ENCODE measurements at places on chromosomes 12 and 14.
A peak's percentile ranks its signal among the peaks of the same experiment; 100 is the strongest.

DNA sequence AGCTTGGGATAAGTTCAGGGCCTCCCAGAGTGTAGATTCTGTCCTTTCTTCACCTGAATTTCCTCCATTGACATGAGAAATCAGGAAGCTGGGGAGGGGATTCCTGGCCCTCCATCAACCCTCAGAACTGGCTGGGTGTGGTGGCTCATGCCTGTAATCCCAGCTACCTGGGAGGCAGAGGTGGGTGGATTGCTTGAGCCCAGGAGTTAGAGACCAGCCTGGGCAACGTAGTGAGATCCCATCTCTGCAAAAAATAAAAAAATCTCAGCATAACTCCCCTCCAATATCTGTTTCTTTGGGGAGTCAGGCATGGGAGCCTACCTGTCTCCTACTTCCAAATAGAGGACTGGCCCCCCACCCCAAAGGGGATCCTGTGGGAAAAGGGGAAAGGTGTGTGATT, 59.8 kb upstream of the TBX3 start:
- DNase-seq: no peak

DNA sequence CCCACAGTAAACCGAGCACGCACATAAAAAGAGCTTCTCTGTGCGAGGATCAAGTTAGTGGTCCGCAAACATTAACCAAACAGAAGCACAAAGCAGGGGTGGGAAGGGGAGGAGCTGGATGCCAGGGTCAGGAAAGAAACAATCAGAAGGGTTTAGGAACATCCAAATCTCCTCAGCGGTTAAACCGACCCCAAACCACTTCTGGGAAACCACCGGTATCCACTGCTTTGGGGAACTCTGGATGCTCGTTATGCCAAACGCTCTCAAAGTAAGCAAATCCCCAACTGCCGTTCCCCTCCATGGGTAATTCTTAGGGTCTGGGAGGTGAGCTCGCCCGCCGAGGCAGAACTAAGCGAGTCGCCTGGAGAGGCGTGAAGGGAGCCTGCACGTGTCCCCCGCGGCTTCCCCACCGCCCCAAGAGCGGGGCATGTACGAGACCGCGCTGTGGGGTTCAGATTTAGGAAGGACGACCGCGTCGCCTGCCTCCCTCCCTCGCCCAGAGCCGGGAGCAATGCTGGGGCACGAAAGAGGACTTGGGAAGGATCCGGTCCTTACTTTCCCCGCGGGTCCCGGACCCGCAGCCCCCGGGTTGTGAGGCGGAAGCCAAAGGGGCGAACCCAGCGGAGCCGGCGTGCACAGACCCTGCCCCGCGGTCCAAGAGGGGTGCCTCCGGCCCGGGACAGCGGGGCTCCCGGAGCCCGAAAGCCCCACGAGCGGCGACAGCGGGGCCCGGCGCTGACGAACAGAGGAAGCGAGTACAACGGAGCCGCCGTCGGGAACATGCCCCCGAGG, 711 bp downstream of the SBNO1 start:
- DNase-seq: peak; percentile 7

DNA sequence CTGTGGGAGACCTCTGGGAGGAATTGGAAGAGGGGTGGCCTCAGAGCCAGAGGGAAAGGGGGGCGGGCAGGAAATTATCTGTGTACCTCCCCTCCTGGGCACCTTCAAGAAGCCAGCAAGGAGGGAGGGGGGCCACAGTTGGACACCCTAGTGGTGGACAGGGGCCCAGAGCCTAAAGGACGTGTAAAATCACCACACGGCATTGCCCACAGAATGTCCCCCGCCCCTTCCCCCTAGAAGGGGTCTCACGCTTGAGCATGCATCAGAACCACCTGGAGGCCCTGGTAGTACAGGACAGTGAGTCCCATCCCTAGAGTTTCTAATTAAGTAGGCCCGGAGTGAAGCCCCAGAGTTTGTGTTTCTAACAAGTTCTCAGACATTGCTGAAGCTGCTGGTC, 8.2 kb downstream of the ENDOU start:
- no peak for DNase-seq

GRCh38 chr12:124613151-124613585, 45.8 kb upstream of the NCOR2 start:
- no peak for DNase-seq

DNA sequence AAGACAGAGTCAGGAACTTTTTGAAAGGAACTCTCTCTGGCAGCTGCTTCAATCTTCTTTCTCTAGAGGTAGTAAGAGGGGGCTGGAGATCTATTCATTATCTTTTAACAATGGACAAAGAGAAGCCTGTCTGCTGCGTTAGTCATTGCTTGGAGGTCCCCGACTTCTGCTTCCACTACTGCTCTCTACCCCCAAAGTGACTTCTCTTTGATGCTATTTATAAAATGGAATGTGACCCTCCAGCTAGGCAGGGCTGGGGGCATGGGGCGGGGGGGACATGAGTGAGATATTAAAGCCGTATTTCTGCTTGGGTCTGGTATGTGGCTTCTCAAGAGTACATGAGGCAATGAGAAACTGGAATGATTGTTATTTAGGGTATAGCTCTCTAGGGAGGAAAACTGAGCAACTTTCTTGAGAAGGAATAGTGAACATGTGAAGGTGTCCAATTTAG, 41.4 kb upstream of the NUDT4 start:
- no peak for DNase-seq

DNA sequence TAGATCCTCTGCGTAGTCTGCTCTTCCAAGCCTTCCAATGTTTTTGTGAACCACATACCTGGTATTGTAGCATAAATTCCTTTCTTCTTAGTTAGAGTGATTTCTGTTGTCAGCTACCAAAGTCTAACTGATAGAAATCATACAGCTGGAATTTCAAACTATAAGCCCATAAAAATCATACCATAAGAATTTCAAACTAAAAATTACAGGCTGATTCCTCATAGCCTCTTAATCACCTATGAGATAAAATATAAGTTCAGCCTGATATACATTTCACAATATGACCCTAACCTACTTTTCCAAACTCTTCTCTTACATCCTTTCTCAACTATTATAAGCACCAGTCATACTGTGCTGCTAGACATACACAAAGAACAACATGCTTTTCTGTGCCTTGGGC, 64.8 kb downstream of the PTHLH start:
- DNase-seq: no peak

DNA sequence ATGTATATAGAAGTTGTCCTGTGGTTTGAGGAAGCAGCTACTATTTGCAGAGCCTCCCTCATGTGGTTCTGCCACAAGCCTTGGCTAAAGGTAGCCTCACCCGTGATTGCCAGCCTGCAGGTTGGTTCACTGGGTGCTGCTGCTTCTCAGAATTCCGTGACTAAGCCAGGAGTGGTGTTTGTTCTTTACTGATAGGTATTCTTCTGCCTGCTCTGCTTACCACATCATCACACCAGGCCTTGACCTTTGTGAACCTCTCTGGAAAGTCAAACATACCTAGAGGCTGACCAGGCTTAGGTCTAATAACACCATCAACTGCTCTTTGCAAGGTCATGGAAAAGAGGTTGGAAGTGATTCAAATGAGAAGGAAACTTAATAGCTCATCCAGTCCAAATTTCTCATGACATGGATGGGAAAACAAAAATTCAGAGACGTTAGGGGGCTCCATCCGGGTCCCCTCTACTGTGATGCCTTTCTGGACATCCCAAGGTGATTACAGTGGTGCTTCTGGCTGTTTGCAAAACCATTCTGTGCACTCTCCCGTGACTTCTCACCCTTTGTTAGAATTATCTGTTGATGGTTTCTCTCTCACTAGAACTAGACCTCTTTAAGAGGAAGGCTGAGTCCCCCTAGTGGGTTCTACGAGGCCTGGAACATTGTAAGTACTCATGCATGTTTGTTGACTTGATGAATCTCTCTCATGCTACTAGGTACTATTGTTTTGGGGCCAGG, 8.5 kb upstream of the SOCS2 start:
- DNase-seq: no peak

DNA sequence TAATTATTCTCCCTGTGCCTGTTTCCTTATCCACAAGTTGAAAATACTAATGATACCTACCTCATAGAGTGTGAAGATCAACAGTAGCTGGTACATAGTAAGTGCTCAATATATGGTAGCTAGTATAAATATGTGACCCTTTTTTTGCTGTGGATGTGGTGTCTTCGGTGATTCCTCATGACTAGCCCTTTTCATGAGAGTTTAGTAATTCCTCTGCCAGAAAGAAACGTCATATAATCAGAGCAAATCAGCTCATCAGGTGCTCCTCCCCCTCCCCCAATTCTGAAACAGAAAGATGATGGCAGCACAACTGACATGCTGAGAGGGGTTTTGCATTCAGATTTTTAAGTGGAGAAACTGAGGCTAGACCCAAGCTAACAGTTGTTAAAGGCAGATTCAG, 210.8 kb downstream of the SLC41A2 start:
- no peak for DNase-seq

DNA sequence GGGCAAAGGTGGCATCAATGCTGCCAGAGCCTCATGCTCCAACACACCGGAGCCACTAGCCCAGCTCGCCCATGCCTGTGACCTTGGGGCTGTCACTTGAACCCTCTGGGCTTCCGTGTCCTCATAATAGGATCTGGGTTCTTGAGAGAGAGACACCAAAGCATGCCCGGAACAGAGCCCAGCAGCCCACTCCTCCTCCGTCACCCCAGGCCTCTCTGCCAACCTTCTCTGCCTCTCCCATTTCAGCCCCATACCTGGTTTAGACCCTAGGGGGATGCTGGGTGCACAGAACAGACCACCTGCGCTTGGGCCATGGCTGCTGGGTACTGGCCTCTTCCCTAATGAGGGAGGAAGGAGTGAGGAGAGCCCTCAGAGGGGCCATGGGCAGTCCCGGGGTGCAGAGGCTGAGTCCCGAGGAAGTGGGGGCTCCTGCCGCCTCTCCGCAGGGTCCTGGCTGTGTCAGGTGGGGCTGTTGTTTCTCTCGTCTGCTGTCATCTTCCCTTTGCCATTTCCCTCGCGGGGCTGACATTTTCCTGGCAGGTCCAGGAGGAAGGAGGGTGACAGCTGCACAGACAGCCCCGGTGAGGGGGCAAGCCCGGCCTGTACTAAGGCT, 172.4 kb upstream of the RTL1 start:
- DNase-seq: no peak

Data from T-cell (primary cell).